ENCODE measurements at places on chromosomes 6 and 20.

GRCh38 chr6:35090734-35091133, 50.4 kb downstream of the TCP11 start:
- DNase-seq = peak; percentile 16

- DNase-seq = no peak
These were observed 143.7 kb downstream of the PDE10A start for GRCh38 chr6:165519316-165519715.

DNA sequence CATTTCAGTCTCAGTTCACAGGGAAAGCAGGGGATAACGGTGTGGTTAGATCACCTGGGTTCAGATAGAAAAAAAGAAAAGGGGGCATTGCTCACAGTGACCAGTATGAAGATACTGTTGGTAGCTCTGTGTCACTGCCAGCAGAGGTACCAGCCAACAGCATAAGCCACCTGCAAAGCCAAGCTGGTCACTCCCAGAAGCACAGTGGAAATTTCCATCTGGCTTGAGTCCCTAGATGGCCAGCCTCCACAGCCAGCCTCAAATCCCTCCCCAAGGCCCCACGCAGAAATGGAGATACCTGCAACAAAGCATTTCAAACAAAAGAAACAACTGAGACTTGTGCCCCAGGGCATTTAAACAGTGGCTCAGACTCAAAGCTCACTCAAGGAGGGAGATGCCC, 11.6 kb downstream of the DEFB127 start:
- DNase-seq = no peak

GRCh38 chr20:32332614-32333013, 25.5 kb upstream of the ASXL1 start:
- DNase-seq = no peak

DNA sequence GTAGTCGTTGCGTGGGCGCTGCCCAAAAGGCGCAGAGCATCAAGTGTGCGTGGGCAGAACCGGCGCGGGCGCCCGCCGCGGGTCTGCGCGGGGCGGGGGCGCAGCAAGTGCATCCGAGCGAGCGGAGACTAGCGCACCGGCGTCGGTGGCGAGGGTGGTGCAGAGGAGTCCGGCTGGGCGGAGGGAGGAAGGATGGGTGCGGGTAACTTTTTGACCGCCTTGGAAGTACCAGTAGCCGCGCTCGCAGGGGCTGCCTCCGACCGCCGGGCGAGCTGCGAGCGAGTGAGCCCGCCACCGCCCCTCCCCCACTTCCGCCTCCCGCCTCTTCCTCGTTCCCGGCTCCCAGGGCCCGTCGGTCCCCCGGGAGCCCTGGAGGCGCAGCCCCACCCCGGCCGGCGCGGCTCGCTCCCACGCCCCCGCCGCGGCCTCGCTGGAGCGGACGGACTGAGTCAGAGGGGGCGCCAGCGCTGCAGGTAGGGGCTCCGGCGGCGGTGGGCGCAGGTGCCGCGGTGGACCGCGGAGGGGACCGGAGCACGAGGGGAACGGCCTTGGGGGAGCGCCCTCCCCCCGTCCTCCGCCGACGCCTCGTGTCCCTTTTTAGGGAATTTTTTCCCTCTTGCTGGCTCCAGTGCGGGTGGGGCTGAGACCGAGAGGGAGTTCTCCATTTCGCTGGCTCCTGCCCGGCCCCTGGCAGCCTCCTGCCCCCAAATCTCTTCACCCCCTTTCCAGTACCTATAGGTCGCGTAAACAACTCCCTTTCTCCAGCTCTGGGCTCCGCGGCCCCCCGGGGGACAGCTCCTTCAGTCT, 1.6 kb upstream of the DBNDD2 start:
- DNase-seq = peak; percentile 65

- DNase-seq = no peak
These were observed 34.6 kb upstream of the EPHA7 start for GRCh38 chr6:93453956-93454355.

DNA sequence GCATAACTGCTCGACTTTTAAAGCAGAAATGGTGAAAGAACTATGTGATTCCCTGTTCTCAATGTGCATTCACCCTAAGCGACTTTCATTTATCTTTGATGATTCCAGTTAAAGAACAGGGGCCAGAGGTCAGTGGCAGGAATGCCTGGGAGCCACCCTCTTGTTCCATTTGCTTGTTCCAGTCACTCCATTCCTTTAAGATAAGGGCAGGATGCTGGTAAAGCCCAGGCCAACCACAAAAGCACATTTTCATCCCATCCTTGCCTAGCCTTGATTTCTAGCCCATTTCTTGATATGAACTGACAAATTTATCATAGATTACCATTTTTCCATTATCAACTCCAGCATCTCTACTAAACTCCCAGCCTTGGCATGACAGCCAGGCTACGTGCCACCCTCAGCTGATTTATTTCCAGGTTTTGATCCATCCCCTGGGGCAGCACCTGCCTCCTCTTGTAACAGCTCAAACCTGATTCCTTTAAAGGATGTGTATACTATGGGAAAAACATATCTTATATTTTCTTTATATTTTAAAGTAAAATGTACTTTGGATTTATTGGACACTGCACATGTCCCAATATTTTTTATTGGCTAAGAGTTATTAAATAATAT, 19.2 kb downstream of the HMGN3 start:
- no peak for DNase-seq

- no peak for DNase-seq
These were observed 650.5 kb downstream of the UTRN start for GRCh38 chr6:144935661-144936060.

GRCh38 chr6:134240665-134241431, 77.1 kb downstream of the SGK1 start:
- no peak for DNase-seq

GRCh38 chr6:143258945-143259344, 191.6 kb downstream of the ADAT2 start:
- no peak for DNase-seq

DNA sequence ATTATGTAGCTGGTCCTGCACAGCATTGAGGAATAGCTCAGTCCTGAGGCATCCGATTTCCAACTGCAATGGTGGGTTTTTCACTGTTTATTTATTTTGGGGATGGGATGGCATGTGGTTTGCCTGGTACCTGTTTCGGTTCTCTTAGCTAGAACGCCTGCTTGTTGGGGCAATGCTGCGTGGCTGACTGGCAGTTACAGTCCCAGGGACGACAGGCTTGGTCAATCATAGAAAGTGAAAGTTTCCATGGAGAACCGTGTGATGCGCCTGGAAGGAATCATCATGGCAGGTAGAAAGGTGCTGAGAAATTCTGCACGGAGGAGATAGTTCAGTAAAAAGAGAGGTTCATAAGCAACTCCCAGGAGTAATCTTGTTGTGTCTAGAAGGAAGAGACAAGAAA, 18.4 kb downstream of the ID4 start:
- DNase-seq = no peak

- no peak for DNase-seq
These were observed 593.1 kb upstream of the GJE1 start for GRCh38 chr6:141539617-141540016.

GRCh38 chr6:153956808-153957207, 82.2 kb upstream of the OPRM1 start:
- peak; percentile 4 for DNase-seq

GRCh38 chr20:59146780-59147565, 16.6 kb upstream of the ZNF831 start:
- DNase-seq = no peak

DNA sequence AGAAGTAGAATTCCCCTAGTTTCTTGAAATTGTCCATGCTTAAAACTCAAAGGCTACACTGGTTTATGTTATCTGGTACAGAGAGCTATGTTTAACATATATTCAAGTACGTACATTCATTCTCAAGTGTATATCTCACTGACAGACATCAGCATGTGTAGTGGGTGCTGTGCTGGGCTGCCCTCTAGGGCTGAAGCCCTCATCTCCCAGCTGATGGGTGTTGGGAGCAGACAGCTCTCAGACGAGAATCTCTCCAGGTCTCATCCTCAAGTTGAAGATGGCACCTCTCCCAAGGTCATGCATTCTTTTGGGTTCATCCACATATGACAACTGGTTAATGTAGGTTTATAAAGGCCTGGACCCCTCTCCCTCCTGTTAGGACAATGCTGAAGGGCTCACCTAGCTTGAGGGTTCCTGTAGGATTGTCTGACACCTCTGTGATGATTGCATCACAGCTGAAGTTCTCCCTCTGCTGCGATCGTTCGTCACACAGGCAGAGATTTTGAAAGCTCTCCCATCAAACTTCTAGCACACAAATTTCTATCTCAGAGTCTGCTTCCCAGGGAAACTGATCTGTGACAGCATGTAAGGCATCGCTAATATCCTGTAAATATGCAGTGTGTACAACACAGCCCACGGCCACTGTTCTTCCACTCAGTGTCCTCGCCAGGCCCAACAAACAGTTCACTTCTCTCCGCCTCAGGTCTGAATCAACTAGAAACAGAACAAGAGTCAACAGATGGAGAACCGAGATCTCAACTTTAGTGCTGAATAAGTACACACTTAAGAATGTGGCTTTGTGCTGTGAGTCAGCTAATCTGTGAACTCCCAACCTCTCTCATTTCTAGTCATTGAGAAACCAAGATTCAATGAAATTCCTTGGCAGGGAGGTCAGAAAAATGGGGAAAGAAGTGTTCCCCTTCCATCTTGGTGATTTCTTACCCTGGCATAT, 43.2 kb downstream of the PREP start:
- DNase-seq = peak; percentile 86

DNA sequence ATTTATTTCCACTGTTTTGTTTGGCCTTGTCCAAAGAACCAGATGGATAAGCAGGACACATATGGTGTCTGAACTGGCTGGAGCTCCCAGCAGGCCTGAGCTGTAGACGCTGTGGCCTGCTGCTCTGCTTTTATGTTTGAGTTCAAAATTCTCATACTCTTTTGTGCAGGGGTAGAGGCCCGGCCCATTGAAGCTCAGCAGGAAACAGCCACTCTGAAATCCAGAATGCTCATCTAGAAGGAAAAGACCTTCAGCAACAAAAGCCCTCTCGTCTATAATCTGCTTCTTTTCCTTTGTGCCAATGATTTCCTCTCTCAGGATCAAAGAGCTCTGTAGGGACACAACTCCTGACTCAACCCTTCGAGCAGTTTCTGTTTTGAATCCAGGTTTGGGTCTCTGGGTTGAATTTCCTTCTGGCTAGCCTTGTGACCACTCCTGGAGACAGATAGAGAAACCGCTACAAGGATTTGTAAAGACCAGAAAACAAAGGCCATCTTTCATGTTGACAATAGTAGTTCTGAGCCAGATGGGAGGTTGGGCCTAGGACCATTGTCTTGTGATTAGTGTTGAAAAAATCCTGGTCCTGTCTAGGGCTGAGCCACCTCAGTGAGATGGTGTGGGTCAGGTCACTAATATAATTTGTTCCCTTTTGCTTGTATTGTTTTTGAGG, 446.7 kb downstream of the BCKDHB start:
- DNase-seq = no peak

DNA sequence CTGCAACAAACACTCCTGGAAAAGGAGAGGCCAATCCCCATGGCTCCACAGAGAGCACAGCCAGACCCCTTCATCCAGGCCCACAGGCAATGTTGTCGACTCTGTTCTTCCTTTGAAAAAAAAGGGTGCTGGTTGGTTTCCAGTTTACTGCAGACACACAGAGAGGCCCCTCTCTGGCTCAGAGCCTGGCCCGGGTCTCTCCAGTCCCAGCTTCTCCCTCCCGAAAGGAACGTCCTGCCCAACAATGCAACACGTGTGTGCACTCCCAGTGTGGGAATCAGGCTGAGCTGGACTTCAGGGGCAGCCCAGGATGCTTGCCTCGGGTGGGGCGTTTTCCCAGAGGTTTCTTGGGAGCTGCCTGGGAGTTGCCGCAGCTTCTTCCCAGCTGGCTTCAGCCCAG, 4.5 kb upstream of the NKAIN4 start:
- no peak for DNase-seq

GRCh38 chr6:280775-281468, 11.4 kb upstream of the DUSP22 start:
- DNase-seq = no peak

- DNase-seq = no peak
These were observed 454 bp downstream of the L3MBTL3 start for GRCh38 chr6:130018744-130019325.

DNA sequence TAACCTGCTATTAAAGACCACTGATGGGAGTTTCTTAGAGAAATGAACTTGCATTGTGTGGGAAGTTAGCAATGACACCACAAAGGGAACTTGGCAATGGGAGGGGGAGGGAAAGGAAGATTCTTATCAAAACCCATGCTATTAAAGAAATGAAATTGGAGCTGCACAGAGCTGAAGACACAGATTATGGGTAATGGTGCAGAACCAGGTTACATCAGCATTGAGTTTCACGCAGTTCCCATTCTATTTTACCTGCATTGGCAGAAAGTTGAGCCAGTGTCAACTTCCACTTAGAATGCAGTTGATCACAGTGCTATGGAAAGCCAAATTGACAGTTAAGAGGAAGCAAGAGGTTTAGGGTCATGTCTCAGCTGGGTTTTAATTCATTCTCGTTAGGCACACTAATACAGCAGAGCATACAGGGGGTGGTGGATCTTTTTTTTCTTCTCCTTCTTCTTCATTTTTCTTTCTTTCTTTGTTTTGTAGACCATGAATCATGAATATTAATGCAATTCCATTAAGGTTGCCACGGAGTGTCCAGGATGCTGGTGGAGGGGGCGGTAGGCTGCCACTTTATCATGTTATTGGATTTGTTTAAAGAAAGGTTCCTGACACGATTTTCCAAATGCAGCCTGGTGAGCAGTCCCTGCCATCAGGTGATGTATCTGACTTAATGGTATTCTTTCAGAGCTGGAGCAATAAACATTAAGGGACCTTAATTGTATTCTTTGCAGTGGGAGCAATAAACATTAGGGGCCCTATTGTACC, 1092.0 kb upstream of the MAP3K7 start:
- no peak for DNase-seq

- no peak for DNase-seq
These were observed 623.8 kb downstream of the PHF3 start for GRCh38 chr6:64259372-64259771.

DNA sequence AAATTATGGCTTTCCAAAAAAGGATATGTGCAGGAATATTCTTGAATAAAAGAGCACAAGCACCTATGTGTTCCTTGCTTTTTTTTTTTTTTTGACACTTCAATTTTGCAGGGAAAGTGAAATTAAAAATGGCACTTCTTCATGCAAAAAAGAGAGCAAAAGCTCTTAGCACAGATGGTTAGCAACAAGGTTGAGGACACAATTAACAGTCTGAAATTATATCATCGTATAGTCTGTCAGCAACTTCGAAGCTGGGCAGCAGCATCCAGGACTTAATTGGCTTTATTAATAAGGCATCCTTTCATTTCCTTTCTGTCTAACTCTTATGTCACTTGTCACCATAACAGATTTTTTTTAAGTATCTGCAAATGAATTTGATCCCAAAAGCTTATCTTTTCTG, 122.6 kb downstream of the FUT9 start:
- DNase-seq = no peak

- DNase-seq = no peak
These were observed 97.3 kb downstream of the BMP7 start for GRCh38 chr20:57169162-57169561.

DNA sequence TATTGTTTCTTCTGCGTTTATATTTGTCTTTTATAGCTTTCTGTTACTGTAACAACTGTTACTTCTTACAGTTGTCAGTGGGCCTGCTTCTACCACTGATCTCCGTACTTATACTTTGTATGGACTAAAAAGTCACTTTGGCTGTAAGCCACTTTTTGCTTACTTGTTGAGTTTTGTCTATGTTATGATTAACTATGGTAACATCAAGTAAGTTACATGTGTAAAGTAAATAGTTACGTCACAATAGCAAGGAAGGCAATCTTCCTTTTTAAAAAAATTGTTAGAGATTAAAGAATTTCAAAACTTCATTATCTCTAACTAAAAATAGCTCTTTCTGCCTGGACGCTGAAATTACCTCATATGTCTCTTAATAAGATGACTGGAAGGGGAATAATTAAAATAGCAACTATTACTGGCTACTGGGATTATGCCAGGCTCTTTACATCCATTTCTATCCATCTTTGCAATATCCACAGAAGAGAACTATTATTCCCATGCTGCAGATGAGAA, 10.9 kb downstream of the TFB1M start:
- no peak for DNase-seq

Measured in AG20443 (cell line).